Ovary (tissue), 10 donors: ENCODE measurements at places on chromosomes 1 and 21. TPM values are rescaled to one million over a fixed set of nuclear protein-coding genes. Genes with fewer than 3 reads are reported as not detected.

- no peaks in the 10 kb centered on the region for H3K27me3 ChIP-seq
- no peak overlapping the region for H3K27ac ChIP-seq
- H3K4me3 ChIP-seq = no peak overlapping the region
- H3K36me3 ChIP-seq = no peaks in the 10 kb centered on the region
Observed at GRCh38 chr21:44571296-44571695, 2.2 kb upstream of the KRTAP10-4 start.

DNA sequence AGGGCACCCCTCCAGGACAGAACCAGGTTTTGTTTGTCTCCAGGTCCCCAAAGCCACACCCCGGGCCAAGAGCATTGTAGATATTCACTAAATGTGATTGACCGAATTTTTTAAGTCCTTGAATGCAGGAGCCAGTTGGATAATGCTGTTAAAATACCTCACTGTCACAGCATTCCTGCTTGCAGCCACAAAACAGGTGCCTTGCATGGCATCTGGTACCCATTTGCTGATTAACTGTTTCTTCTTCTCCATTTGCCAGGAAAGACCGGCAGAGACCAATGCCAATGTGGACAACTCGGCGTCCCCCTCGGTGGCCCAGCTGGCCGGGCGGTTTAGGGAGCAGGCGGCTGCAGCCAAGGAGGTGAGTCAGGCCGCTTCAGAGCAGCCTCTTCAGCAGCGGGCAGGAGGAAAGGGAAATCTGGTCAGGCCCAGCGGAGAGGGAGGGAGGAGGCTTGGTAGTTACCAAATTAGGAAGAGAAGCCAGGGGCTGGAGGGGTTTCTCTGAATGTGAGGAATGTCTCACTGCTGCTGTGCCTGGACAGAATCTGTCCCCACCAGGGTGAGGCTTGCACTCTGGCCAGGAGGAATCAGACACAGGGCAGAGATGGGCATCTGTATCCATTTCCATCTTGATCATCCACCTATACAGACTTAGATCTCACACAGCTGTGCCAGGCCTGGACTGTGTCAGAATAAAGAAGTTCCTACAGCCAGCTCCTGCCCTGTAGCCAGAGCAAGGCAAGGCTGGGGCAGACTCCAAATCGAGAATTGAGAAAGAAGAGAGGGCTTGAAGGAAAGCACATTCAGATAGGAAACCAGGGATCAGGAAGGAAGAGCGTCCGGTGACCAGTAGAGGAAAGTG lies 37.9 kb upstream of the MPZL1 start:
- H3K4me3 ChIP-seq = no peak overlapping the region
- H3K36me3 ChIP-seq = no peaks in the 10 kb centered on the region
- H3K27ac ChIP-seq = no peak overlapping the region

DNA sequence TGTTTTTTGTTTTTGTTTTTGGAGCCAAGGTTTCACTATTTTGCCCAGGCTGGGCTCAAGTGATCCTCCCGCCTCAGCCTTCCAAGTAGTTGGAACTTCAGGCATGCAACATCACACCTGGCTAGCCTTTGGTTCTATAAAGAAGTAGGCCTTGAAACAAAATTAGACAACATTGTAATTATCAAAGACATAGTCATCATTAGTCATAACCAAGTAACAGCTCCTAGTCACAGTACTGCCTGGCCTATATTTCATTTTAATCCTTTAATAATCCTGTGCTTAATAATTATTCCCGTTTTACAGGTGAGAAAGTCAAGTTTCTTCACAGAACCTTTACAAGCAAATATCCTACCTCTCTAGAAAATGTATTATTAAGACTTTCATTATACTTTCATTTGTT lies 52.3 kb upstream of the TBX15 start:
- H3K4me1 ChIP-seq = peaks cover 6% of the 10 kb centered on the region
- H3K27ac ChIP-seq = no peak overlapping the region
- no peak overlapping the region for H3K4me3 ChIP-seq
- H3K27me3 ChIP-seq = no peaks in the 10 kb centered on the region
- no peak for DNase-seq

GRCh38 chr1:41073971-41074370 lies 52.4 kb upstream of the SLFNL1 start:
- H3K27me3 ChIP-seq = no peaks in the 10 kb centered on the region
- no peaks in the 10 kb centered on the region for H3K4me1 ChIP-seq
- DNase-seq = no peak
- H3K36me3 ChIP-seq = no peaks in the 10 kb centered on the region

GRCh38 chr1:9404117-9404914 lies 111.6 kb downstream of the SPSB1 start:
- H3K36me3 ChIP-seq = no peaks in the 10 kb centered on the region
- peaks cover 16% of the 10 kb centered on the region for H3K4me1 ChIP-seq
- H3K27ac ChIP-seq = no peak overlapping the region
- DNase-seq = no peak
- H3K4me3 ChIP-seq = no peak overlapping the region

DNA sequence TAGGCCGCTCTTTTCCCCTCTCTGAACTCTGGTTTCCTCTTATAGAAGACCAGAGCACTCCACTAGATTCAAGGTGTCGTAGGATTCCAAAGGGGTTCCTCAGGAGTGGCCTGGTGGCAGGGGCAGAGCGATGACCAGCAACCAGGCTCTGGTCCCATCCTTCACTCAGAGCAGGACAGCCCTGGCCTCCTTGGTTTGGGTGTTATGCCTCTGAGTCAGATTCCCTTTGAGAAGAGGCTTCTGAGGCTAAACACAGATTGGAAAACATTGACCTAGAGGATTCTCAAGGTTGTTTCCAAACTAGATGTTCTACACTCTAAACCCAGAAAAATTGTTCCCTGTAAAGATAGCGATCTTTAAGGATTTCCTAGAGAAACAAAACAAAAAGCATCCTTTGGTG lies 49.8 kb upstream of the IKBKE start:
- no peaks in the 10 kb centered on the region for H3K36me3 ChIP-seq
- H3K27me3 ChIP-seq = no peaks in the 10 kb centered on the region

Gene LRRN2
- total RNA-seq = 0.72 TPM

DNA sequence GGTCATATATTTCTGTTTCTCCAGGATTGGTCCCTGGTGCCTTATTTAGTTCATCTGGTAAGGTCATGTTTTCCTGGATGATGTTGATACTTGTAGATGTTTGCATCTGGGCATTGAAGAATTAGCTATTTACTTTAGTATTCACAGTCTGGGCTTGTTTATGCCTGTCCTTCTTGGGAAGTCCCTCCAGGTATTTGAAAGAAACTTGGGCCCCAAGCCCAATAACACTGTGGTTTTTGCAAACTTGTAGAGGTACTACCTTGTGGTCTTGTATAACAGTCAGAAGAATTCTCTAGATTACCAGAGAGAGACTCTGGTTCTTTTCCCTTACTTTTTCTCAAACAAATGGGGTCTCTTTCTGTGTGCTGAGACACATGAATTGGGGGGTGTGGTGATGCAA lies 251.4 kb upstream of the B3GALT2 start:
- no peaks in the 10 kb centered on the region for H3K27me3 ChIP-seq
- no peaks in the 10 kb centered on the region for H3K4me1 ChIP-seq
- H3K27ac ChIP-seq = no peak overlapping the region
- H3K4me3 ChIP-seq = no peak overlapping the region
- H3K36me3 ChIP-seq = no peaks in the 10 kb centered on the region

Gene GJA9
- total RNA-seq = not detected
